ENCODE measurements at places on chromosomes 11 and 22. TPM values are rescaled to one million over a fixed set of nuclear protein-coding genes. Genes with fewer than 3 reads are reported as not detected.

SDHAF2 gene
- total RNA-seq, result 34.8 TPM

GRCh38 chr11:84993386-84993785 is 633.8 kb downstream of the DLG2 start:
- H3K4me3 ChIP-seq, result no peak overlapping the region
- H3K36me3 ChIP-seq, result no peaks in the 10 kb centered on the region
- no peak for DNase-seq
- no peaks in the 10 kb centered on the region for H3K27me3 ChIP-seq

GRCh38 chr11:65440831-65441499 is 18.4 kb downstream of the NEAT1 start:
- H3K4me1 ChIP-seq, result peaks cover 33% of the 10 kb centered on the region
- peaks cover 31% of the 10 kb centered on the region for H3K36me3 ChIP-seq
- H3K27me3 ChIP-seq, result no peaks in the 10 kb centered on the region
- no peak overlapping the region for H3K27ac ChIP-seq
- no peak for DNase-seq

- no peaks in the 10 kb centered on the region for H3K27me3 ChIP-seq
- no peak overlapping the region for H3K4me3 ChIP-seq
- H3K27ac ChIP-seq, result no peak overlapping the region
- H3K36me3 ChIP-seq, result no peaks in the 10 kb centered on the region
- peaks cover 2% of the 10 kb centered on the region for H3K4me1 ChIP-seq
Observed at GRCh38 chr11:117495357-117495756, 167.7 kb downstream of the CEP164 start.

UCP3 gene
- total RNA-seq, result 0.90 TPM

DNA sequence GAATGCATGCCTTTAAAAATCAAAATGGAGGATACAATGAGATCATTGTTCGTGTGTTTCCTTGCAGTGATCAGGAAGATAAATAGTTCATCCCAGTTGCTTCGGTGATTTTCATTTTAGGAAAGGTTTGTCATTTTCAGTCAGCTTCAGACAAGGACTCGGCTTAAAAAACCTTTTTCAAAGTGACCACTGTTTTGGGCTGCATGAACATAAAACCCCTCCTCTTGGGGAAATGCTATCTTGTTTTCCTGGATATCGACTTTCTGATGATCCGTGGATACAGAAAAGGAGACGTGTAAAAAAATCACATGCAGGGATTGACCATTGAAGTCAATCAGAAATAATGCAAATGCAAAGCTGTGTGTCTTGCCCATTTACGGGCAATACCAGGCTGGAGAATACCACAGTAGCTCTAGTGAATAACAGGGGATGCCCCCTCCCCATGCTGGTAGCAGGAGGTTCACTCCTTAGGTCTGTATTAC is 146.8 kb downstream of the MAML2 start:
- H3K36me3 ChIP-seq, result no peaks in the 10 kb centered on the region
- no peak overlapping the region for H3K4me3 ChIP-seq
- no peak for DNase-seq
- H3K27me3 ChIP-seq, result no peaks in the 10 kb centered on the region
- H3K4me1 ChIP-seq, result peaks cover 11% of the 10 kb centered on the region

GRCh38 chr11:45590743-45591142 is 74.7 kb downstream of the CHST1 start:
- no peak overlapping the region for H3K27ac ChIP-seq
- no peak for DNase-seq
- H3K27me3 ChIP-seq, result no peaks in the 10 kb centered on the region

SORL1 gene
- 23.8 TPM for total RNA-seq

GRCh38 chr11:94728541-94728940 is 39.6 kb upstream of the AMOTL1 start:
- H3K27me3 ChIP-seq, result no peaks in the 10 kb centered on the region
- H3K27ac ChIP-seq, result no peak overlapping the region
- H3K4me1 ChIP-seq, result no peaks in the 10 kb centered on the region
- no peaks in the 10 kb centered on the region for H3K36me3 ChIP-seq

DNA sequence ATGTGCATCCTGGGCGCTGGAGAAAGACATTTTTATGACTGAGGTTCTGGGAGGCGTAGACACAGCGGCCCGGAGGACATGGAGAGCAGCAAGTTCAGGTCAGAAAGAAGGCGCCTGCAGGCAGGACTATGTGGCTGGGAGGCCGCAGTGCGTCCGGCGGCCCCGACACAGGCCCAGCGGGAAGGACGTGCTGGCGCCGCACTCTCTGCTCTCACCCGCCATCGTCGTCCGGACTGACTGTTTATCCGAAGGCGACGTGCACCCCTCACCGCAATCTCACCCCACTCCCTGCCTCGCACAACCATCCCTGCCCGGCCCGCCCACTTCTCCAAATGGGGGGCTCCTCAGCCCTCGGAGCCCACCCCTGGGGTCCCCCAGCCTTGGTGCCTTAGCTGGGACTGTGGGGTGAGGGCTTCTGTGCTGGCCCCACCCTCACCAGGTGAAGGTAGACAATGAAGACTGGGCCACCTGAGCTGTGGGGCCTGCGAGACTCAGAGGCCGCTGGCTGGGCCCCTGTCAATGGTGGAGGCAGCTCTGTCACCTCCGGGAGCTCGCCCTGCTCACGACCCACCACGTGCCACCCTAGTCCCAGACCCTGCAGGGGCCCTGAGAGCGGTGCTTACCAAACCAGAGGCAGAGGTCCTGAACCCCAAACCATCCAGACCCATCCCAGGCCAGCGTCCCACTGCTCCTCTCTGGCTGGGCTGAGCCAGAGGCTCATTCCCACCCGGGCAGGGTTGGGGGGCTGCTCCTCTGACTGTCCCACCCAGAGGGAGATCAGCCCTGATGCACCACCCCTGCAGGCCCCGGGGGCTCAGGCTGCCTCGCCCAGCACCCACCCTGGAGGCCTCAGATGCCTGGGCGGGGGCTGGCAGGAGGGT is 16.2 kb upstream of the MUC5B start:
- H3K4me1 ChIP-seq, result no peaks in the 10 kb centered on the region
- no peak for DNase-seq
- H3K4me3 ChIP-seq, result no peak overlapping the region
- no peaks in the 10 kb centered on the region for H3K27me3 ChIP-seq
- H3K27ac ChIP-seq, result no peak overlapping the region

GRCh38 chr11:80718611-80719291 is 1277.9 kb upstream of the TENM4 start:
- H3K27ac ChIP-seq, result no peak overlapping the region
- no peaks in the 10 kb centered on the region for H3K36me3 ChIP-seq
- no peak overlapping the region for H3K4me3 ChIP-seq
- no peak for DNase-seq

DNA sequence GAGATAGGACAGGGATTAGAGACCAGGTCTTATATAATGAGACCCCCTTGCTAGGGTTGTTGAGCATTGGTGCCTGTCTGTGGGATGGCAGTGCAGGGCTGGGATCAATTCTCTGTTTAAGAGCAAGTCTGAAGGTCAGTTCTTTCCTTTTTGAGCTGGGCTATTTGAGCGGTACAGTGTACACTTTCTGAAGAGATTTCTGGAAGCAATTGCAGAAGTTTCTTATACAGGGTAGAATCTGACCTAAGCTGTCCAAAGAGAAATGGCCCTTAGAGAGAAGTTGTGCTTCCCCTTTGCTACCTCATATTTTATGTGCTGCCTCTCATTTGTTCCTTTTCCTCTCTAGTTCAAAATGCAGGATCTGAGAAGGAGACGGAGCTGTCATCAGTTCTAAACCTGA is 35.8 kb downstream of the CSTPP1 start:
- H3K4me1 ChIP-seq, result no peaks in the 10 kb centered on the region
- H3K4me3 ChIP-seq, result no peak overlapping the region
- DNase-seq, result no peak
- no peaks in the 10 kb centered on the region for H3K36me3 ChIP-seq
- H3K27ac ChIP-seq, result no peak overlapping the region

DNA sequence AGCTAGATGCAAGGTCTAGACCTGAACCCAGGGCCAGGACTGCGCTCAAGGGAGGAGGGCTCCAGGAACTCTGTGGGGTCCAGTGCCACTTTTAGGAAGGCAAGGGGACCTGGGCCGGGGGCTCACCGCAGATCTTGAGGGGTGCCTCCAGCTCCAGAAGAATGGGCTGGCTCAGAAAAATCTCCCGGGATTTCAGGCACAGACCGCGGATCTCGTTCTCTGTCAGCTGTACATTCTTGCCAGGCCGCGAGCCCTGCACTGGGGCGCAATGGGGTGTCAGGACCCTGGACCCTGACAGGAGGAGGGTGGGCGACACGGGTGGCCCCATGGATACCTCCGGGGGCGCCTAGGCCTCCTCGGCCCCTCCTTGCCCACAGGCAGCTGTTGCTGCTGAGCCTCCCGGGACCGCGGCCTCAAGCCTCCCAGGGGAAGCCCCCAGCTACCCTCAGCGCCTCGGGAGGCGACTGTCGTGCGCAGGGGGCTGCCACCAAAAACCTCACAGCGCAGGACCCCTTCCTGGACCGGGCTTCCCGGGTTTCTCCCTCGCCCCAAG is 640 bp downstream of the PPP1CA start:
- peak overlapping the region; percentile 84 for H3K4me3 ChIP-seq
- no peaks in the 10 kb centered on the region for H3K27me3 ChIP-seq
- H3K27ac ChIP-seq, result peak overlapping the region; percentile 86
- peaks cover 62% of the 10 kb centered on the region for H3K36me3 ChIP-seq
- no peak for DNase-seq
- peaks cover 33% of the 10 kb centered on the region for H3K4me1 ChIP-seq

SNX32 gene
- total RNA-seq, result 0.38 TPM

DNA sequence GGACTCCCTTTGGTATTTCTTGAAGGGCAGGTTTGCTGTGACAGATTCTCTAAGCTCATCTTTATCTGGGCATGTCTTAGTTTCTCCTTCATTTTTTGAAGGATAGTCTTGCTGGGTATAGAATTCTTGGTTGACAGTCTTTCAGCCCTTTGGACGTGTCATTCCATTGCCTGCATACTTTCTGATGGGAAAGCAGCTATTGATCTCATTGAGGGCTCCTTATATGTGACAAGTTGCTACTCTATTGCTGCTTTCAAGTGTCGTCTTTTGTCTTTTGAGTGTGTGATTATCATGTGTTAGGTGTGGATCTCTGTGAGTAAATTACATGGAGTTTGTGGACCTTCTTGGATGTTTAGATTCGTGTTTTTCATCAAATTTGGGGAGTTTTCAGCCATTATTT is 21.9 kb downstream of the IGHMBP2 start:
- no peaks in the 10 kb centered on the region for H3K4me1 ChIP-seq
- DNase-seq, result no peak
- peaks cover 62% of the 10 kb centered on the region for H3K36me3 ChIP-seq
- H3K27me3 ChIP-seq, result no peaks in the 10 kb centered on the region

DNA sequence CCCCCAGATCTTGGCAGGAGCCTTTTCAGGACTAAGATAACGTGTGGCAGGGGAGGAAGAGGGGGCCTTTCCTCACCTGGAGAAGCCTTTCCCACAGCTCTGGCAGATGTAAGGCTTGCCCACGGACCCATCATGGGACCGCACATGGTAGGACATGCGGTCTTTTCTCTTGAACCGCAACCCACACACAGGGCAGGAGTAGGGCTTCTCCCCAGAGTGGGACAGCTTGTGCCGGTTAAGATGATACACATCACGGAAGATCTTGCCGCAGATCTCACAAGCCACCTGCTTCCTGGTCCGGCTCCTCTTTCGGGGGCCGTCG is 1.9 kb downstream of the PATZ1 start:
- peak overlapping the region; percentile 60 for H3K4me3 ChIP-seq
- peaks cover 21% of the 10 kb centered on the region for H3K4me1 ChIP-seq
- DNase-seq, result no peak
- no peaks in the 10 kb centered on the region for H3K27me3 ChIP-seq
- H3K36me3 ChIP-seq, result peaks cover 41% of the 10 kb centered on the region
- peak overlapping the region; percentile 73 for H3K27ac ChIP-seq

BATF2 gene
- total RNA-seq, result 0.90 TPM

MCHR1 gene
- total RNA-seq, result 0.24 TPM

- H3K27ac ChIP-seq, result no peak overlapping the region
- no peaks in the 10 kb centered on the region for H3K27me3 ChIP-seq
- no peak for DNase-seq
- peaks cover 14% of the 10 kb centered on the region for H3K36me3 ChIP-seq
Observed at GRCh38 chr11:12245549-12246016, 131.8 kb upstream of the PARVA start.

DNA sequence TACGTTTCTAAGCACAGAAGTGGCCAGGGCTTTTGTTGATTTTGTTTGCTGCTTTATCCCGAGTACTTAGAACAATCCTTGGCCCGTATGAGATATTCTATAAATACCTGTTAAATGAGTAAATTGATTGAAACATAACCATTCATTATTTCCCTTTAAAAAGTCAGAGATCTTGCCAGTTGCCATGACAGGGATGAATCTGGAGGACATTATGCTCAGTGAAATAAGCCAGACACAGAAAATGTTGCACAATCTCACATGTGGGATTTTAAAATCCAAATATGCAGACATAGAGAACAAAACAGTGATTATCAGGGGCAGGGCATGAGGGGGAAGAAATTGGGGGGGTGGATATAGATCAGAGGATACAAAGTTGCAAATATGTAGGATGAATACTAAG is 1240.1 kb downstream of the LRRC4C start:
- no peaks in the 10 kb centered on the region for H3K4me1 ChIP-seq
- no peak for DNase-seq
- no peak overlapping the region for H3K4me3 ChIP-seq
- H3K27ac ChIP-seq, result no peak overlapping the region

ELFN2 gene
- total RNA-seq, result 0.28 TPM

UBQLNL gene
- 0.09 TPM for total RNA-seq

- no peak overlapping the region for H3K27ac ChIP-seq
- no peaks in the 10 kb centered on the region for H3K4me1 ChIP-seq
- peaks cover 88% of the 10 kb centered on the region for H3K36me3 ChIP-seq
- no peak overlapping the region for H3K4me3 ChIP-seq
Observed at GRCh38 chr22:38733329-38733723, 22.5 kb downstream of the SUN2 start.

Data from thymus (tissue), 14 donors.